Colonic mucosa (tissue), 4 donors: ENCODE measurements at places on chromosomes 11 and 22.
A peak's percentile ranks its signal among the peaks of the same experiment; 100 is the strongest.

- no peak for DNase-seq
These were observed 66.6 kb upstream of the ASPHD2 start for GRCh38 chr22:26362471-26362870.

DNA sequence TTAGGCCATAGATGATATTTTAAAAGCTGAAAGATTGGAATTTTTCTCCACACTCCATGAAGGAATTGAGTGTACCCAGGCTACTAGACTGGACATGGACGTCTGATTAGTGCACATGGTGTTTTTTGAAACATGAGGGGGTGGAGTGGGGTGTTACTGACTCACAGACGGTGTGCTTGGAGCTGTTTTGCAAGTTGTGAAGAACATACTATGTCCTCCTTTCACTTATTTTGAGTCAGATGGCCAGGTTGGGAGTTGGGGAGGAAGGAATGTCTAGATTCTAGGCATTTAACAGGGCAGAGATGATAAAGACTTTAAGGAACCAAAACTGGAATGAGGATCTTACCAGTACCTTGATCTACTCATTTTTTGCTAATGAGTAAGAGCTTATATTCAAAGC is 158.1 kb upstream of the MTNR1B start:
- DNase-seq: no peak

DNA sequence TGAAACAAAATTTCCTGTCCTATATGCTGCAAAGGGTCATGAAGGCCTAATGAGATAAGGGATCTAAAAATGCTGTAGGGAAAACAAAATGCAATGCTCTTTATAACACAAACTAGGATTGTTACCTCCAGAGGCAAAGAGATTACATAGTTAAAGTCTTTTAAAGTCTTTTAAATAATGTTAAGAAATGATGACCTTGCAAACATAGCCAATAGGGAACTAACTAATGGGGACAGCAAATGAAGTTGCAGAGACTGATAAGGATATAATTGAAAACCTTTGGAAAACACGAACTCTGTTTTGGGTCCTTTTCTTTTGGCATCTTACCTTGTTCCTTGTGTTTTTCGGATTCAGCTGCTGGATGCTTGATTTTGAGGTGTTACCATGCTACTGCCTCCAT is 485.9 kb downstream of the KCNA4 start:
- no peak for DNase-seq

- DNase-seq: no peak
These were observed 308.8 kb upstream of the NARS2 start for GRCh38 chr11:78883506-78883905.

- no peak for DNase-seq
These were observed 4.3 kb upstream of the SBF2 start for GRCh38 chr11:10298342-10298741.

- no peak for DNase-seq
These were observed 16.1 kb downstream of the MICAL2 start for GRCh38 chr11:12126344-12127019.

- DNase-seq: peak; percentile 25
These were observed 74.2 kb upstream of the MS4A8 start for GRCh38 chr11:60625262-60625661.

GRCh38 chr22:37971475-37972434 is 12.6 kb downstream of the SOX10 start:
- DNase-seq: no peak

GRCh38 chr22:46678785-46679700 is 58.9 kb downstream of the GRAMD4 start:
- DNase-seq: no peak

GRCh38 chr11:84091212-84091986 is 805.2 kb upstream of the CCDC90B start:
- no peak for DNase-seq

DNA sequence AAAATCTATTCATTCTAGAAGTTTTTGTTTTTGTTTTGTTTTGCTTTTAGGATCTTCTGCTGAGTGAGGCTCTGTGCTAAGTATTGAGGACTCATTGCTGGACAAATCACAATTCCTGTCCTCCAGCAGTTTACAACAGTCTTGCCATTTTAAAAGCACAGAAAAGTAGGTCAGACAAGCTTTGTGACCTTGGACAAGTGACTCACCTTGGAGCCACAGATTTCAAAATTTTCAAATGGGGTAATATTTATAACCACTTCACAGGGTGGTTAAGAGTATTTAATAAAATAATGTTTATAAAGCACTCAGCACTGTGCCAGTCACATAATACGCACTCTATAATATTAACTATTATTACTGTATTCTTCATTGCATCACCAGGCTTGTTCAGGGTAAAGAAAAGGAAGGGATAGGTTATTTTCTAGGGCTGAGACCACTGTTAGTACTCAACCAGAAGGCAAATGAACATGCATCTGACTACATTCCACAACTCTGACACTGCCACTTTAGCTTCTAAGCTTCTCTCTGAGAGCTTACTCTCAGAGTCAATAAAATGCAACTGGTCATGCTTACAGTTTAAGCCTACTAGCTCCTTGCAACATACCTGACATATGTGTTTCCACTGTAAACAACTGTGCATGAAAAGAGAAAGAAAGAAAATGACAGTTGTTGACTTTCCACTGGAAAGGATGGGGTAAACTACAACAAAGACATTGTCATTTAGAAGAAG is 63.2 kb upstream of the FIBIN start:
- no peak for DNase-seq

DNA sequence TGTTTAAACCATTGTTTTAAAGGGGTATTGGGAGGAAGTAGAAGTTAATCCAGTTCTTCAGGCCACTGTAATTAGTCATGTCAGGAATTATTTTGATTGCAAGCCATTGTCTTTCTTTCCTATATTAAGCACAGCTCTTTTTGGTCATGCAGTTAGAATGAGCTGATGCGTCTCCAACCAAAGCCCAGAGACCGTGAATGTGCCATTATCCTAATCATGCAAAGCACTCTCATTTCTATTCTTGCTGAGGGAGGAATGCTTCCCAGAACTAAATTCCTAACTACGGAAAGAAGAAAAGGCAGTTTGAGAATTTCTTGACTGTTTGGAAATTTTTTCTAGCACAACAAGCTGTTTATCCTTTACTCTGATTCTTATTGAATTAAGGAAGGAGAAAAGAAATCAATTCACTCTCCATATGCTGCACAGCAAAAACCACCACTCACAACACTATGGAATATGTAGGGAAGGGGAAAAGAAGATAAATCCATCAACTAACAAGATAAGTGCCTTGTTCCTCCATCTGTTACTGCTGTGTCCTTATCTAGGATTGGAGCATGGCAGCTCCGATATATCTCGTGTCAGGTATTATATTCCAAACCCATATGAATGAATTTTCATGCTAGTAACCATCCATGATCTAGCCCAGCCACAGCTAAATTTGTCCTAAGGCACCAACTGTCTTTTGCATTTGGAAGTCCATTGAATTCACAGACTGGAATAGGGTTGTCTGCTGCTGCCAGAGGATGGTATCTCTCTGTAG is 70.8 kb downstream of the NTM start:
- DNase-seq: no peak

- peak; percentile 69 for DNase-seq
These were observed 451 bp upstream of the HDHD5 start for GRCh38 chr22:17159504-17159951.

GRCh38 chr11:57174656-57175055 is 7.1 kb upstream of the LRRC55 start:
- DNase-seq: no peak

DNA sequence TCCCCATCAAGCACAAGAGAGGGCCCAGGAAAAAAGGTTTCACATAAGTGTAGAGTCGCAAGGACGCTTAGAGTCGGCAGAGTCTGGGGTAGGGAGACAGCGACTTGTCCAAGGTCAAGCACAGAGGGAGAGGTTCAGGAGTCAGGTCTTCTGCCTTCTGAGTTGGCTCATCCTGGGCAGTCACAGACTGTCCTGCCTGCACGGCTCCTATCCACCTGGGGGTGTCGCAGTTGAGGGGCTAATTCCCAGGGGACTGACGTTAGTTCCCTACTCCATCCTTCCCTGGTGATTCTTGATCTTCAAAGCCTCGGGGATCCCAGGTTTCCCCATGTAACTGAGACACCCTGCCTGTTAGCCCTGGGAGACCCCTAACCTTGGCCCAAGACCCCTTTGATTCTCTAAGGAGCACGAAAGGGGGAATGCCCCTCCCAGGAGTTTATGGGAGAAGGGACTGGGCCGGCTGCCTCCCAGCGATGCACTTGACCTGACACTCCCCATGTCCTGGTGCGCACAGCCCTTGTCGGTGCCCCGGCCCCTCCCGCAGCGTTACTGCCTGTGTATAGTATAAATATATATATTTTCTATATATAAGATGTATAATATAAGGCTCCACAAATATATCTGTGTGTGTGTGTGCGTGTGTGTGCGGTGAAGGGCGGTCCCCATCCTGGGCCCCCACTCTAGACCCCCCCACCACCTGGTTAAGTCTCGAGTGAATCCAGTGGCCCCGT is 14.7 kb upstream of the TAB1 start:
- no peak for DNase-seq
